ENCODE measurements at places on chromosomes 16 and 17. TPM values are rescaled to one million over a fixed set of nuclear protein-coding genes. Genes with fewer than 3 reads are reported as not detected.

Gene TRPV3
- 0.89 TPM for total RNA-seq

Gene FBXW10
- 0.11 TPM for total RNA-seq

Gene CCDC154
- total RNA-seq: not detected

Gene PDK2
- 25.9 TPM for total RNA-seq

Gene CHST5
- total RNA-seq: 0.25 TPM

Gene HSD17B2
- not detected for total RNA-seq
